ENCODE measurements at places on chromosomes 3 and 15. TPM values are rescaled to one million over a fixed set of nuclear protein-coding genes. Genes with fewer than 3 reads are reported as not detected.

Gene HSPBAP1
- 11.7 TPM for polyA plus RNA-seq

Gene DHX36
- 22.6 TPM for polyA plus RNA-seq

Gene SCAANT1
- not detected for polyA plus RNA-seq

Gene KNL1
- polyA plus RNA-seq, result 1.6 TPM

Gene CA12
- not detected for polyA plus RNA-seq

Gene IL16
- polyA plus RNA-seq, result 279 TPM

Gene RTP3
- not detected for polyA plus RNA-seq

Gene FGF7
- 0.02 TPM for polyA plus RNA-seq

Gene ABHD6
- polyA plus RNA-seq, result 5.4 TPM

Gene PSTPIP1
- 69.2 TPM for polyA plus RNA-seq

Gene ARHGEF26
- 0.09 TPM for polyA plus RNA-seq

Gene NOX5
- polyA plus RNA-seq, result not detected

Gene CRABP1
- not detected for polyA plus RNA-seq

Gene SYNPR
- not detected for polyA plus RNA-seq

Gene AGBL1
- not detected for polyA plus RNA-seq

Gene CLDN1
- not detected for polyA plus RNA-seq

Gene SOX14
- polyA plus RNA-seq, result not detected

Gene KLF15
- polyA plus RNA-seq, result not detected

Gene GHRL
- not detected for polyA plus RNA-seq

Gene WDR76
- 12.1 TPM for polyA plus RNA-seq

Gene CTDSPL
- not detected for polyA plus RNA-seq

Gene WDR49
- polyA plus RNA-seq, result not detected

Gene GPR27
- polyA plus RNA-seq, result not detected

Gene MCCC1
- polyA plus RNA-seq, result 22.1 TPM

Gene GREM1
- not detected for polyA plus RNA-seq

Gene IMPG2
- polyA plus RNA-seq, result not detected

Gene CHRFAM7A
- polyA plus RNA-seq, result 0.31 TPM
